ENCODE measurements at places on chromosomes 5 and 9.

DNA sequence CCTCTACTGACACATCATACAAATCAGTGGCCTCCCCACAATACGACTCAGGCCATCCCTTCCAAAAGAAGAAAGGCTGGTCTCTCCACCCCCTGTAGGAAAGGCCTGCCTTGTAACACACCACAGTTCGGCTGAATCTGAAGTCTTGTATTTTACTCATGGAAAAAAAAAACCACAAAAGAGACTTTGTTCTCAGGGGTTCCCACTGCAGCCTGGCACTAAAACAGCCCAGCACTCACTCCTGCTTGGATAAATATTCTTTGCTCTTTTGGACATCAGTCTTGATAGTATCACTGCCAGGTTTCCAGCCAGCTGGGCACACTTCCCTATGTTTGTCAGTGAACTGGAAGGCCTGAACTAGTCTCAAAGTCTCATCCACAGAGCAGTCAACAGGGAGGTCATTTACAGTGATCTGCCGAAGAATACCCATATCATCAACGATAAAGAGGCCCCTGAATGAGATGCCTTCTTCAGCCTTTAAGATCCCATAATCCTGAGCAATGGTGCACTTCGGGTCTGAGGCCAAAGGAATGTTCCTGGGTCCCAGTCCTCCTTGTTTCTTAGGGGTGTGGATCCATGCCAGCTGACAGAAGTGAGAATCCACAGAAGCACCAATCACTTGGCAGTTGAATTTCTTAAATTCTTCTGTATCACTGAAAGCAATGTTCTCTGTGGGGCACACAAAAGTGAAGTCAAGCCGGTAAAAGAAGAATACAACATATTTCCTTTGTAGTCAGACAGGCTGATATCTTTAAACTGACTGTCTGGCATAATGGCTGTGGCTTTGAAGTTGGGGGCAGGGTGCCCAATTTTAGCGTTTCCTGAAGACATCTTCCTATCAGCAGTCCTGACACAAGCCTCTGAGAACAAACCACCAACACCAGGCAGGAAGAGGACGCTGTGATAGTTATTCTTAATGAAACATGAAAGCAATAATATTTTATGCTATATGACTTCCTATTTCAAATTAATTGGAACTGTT, 198.1 kb downstream of the LURAP1L start:
- DNase-seq, result no peak

DNA sequence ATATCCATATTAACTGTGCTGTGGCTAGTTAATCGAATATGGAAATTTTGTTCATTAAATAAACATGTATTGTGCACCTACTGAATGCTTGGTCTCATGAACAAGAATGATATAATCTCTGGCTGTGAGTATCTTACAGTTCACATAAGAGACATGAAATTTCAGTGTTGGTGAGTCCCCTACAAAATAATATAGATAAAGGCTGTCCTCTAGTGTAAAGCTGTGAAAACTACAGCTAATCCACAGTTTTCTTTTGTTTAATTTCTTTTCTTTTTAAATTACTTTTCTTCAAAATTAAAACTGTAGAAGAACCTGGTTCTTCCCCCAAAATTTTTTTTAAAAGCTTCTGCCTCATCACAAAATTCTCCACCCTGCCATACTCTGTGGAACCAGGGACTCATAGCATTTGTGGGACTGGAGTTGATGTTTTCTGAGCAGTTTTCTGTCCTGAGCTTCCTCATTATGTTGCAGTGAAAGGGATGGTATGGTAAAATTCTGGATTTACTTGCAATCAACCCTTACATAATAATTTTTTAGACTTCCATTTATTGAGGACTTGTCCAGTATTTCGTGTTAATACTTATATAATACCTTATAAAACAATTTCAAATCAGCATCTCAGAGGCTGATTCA, 135.0 kb downstream of the STK32A start:
- no peak for DNase-seq

DNA sequence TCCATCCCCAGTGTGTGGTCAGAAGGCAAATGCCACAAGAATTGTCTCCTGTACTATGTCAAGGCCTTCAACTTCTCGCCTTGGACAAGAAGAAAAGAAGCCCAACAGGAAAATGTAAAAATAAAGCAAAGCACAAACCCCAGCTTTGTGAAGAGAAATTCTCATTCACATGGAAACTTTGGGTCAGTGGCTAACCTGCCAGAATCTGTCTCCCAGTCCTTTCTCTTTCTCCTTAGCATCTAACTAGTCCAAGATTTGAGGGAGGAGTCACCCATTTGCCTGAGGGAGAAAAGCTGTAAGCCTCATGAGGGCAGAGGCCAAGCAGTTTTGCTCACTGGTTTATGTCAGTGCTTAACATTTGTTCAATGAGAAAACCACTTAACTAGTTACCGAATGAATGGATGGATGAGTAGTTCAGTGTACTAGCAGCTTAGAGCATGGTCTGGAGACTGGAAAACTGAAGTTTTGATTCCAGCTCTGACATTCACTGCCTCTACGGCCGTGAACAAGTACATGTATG, 36.0 kb downstream of the ADAM19 start:
- no peak for DNase-seq

DNA sequence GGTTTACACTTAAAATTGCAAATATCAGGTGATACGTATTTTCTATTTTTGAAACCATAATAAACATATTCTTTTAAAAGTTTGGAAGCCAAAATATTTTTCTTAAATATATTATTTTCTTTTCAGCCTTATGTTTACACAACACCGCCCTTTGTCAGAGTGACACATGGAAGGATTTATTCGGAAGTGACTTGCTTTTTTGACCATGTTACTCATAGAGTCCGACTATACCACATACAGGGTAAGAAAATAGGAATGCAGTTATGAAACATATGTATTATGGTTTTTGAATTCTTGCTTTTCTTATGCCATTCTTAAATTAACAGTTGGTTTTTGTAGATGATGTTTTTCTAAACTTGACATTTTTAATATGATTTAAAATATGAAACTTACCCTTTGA, 133.9 kb downstream of the MAN2A1 start:
- DNase-seq, result no peak

- no peak for DNase-seq
Observed at GRCh38 chr9:120922404-120923195, 4.0 kb downstream of the TRAF1 start.

DNA sequence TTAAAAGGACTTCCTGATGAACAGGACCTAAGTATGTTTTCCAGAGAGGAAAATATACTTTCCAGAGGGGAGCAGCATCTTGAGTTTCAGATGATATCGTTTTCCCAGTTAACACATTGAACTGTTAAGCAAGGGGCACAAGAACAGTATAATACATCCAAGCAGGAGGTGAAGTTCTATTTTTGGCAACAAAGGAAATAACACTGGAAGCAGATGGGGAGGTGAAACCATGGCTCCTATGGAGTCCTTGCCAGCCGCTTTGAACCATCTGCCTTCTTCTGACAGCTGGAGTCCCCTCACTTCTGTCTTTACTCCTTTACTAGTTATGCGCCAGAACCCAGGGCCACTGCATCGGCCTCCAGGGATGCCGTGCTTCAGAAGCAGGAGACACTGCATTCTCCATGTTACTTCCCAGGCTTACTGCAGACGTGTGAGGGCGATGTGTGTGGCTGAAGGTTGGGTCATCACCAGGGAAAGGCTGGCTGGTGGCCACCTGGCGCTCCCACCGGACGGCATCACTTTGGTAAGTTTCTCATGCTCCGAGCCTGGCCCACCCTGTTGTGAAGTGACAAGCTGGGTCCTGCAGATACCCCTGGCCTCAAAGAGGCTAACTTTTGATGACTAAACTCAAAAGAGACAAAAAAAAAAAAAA, 77.8 kb downstream of the TTLL11 start:
- no peak for DNase-seq

DNA sequence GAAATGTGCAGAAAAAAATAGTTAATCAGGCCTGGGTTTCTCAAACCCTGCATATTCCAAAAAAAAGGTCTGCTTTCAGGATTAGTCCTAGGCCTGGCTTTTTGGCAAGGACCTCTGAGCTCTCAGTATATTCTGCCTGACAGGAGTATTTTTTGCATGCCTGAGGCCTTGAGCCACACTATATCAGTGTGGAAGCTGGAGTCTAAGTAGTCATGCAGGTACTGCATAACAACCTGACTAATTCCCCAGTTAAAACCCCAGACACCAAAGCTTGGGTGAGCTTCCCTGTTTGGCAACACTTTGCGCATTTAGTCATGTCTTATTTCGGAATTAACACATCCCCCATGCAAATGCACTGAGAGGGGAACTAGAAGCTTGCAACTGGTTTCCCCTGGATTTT, 359.5 kb downstream of the CETN3 start:
- no peak for DNase-seq

- DNase-seq, result no peak
Observed at GRCh38 chr5:173655196-173655797, 38.8 kb upstream of the BOD1 start.

DNA sequence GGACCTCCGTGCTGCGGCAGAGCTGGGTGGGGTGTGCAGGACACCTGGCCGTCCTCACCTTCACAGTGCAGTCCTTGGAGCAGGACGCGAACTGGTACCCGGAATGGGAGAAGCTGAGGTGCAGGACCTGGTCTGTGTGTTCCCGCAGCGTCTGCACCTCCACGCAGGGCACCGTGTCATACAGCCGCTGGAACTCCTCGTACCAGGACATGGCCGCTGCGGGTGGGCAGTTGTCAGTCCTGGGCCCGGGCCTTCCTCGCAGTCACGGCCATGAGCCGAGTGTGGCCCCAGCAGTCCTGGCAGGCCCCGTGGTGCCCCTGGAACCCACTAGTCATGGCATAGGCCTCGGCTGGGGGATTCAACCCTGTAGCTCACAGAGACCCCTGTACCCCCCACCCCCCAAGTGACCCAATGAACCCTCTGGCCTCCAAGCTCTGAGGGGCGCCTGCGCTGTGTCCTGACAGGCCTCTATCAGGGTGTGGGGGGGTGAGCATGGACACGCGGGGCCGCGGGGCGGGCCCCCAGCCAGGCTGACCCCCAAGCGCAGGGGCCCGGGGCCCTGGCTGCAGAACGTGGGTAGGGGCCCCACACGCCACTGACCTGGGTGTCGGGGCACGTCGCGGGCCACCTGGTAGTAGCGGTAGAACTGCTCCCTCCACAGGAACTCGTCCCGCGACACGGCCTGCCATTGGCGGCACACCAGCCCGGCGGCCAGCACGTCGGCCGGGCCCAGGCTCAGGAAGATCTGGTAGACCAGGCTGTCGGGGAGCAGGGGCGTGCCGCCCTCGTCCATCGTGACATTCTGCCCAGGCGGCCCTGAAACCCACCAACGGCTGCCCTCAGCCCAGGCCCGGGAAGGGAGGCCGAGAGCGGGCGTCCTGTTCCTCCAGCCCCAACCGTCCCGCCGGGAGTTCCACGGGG, 987 bp downstream of the FBXW5 start:
- DNase-seq, result no peak

- DNase-seq, result no peak
Observed at GRCh38 chr9:110640736-110641135, 27.9 kb upstream of the MUSK start.

GRCh38 chr5:41925555-41925951, 472 bp downstream of the FBXO4 start:
- peak; percentile 9 for DNase-seq

- no peak for DNase-seq
Observed at GRCh38 chr9:105880517-105880916, 186.2 kb downstream of the TMEM38B start.

- DNase-seq, result no peak
Observed at GRCh38 chr5:13580058-13580457, 364.4 kb downstream of the DNAH5 start.

- no peak for DNase-seq
Observed at GRCh38 chr5:166562246-166562645, 1729.2 kb upstream of the WWC1 start.

DNA sequence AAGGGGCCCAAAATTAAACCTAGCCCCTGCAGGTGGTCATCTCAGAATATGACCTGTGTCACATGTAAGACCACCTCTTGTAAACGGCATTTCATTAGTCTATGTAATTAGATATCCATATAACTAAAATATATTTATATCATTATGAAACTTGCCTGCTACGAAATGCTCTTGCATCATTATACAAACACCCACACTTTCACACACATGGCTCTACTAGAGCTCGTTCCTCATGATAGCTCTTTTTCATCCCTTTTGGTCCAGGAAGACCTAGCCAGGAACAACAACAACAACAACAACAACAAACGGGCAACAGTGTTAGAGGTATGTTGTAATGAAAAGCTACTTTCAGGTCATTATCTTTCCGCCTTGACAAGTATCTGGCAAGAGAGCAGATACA, 58.6 kb downstream of the LHFPL2 start:
- no peak for DNase-seq

GRCh38 chr9:18629136-18629535, 155.2 kb downstream of the ADAMTSL1 start:
- DNase-seq, result no peak

DNA sequence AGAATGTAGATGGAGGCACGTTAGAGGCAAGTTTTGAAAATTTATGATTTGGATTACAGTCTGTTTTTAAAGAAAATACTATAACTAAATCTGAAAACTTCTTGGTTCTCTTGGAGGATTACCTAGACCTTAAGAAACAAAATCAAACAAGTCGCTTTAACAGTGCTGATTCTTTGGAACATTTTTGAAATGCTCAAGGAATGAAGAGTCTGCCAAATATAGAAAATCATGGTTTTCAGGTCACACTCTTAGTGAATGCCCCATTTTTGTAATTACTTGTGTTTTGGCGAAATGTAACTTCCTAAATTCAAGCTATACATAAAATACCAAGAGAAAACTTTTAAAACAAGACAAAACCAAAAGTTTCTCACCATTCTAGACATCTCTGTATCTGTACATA, 93.2 kb downstream of the EQTN start:
- no peak for DNase-seq

DNA sequence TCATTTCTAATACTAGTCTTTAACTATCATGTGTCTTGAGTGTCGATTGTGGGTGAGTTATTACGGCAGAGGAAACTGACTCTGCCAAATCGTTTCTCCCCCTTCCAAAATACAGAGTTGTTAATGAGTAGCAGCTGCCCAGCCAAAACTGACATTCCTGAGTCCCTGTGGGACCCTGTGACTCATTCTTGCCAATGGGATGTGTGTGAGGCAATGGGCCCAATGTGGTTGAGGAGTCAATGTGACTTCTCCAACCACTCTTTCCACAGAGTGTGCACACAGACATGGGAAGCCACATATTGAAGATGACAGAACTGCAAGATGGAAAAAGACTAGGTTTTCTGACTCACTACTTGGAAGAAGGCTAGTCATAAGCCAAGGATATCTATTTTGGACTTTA, 434.7 kb downstream of the DTWD2 start:
- no peak for DNase-seq

- no peak for DNase-seq
Observed at GRCh38 chr5:7872517-7873130, 3.7 kb downstream of the MTRR start.

- DNase-seq, result no peak
Observed at GRCh38 chr9:98318041-98318790, 62.8 kb upstream of the TBC1D2 start.

GRCh38 chr5:136754216-136754615, 388.9 kb upstream of the TRPC7 start:
- no peak for DNase-seq

GRCh38 chr5:27221410-27221809, 183.0 kb upstream of the CDH9 start:
- DNase-seq, result no peak

DNA sequence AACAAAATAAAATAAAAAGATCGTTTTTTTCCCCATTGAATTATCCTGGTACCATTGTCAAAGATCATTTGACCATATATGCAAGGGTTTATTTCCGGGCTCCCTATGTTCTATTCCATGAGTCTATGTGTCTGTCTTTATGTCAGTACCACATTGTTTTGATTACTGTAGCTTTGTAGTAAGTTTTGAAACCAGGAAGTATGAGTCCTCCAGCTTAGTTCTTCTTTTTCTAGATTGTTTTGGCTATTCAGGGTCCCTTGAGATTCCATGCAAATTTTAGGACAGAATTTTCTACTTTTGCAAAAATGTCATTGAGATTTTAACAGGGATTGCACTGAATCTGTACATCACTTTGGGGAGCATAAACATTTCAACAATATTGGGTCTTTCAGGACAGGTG, 18.7 kb upstream of the EEIG1 start:
- DNase-seq, result no peak
